ENCODE measurements at places on chromosomes 2 and 18.
A peak's percentile ranks its signal among the peaks of the same experiment; 100 is the strongest.

DNA sequence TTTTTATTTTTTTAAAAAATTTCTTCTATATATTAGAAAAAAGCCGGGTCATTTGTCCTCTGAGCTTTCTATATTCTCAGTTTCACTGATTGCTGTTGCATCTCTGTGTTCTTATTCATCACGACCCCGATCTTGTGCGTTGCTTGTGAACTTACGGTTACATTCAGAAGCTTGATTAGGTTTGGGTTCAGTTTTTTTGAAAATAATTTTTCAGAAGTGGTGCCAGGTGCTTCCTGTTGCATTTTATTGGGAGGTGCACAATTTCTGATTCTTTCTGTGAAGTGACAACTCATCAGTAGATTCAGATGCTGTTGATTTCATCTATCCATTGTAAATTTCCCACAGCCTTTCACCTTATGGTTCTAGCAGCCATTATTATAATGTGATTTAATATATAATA, 147.3 kb downstream of the INHBB start:
- DNase-seq: no peak

GRCh38 chr2:136057023-136057801, 60.7 kb downstream of the CXCR4 start:
- peak; percentile 70 for DNase-seq

DNA sequence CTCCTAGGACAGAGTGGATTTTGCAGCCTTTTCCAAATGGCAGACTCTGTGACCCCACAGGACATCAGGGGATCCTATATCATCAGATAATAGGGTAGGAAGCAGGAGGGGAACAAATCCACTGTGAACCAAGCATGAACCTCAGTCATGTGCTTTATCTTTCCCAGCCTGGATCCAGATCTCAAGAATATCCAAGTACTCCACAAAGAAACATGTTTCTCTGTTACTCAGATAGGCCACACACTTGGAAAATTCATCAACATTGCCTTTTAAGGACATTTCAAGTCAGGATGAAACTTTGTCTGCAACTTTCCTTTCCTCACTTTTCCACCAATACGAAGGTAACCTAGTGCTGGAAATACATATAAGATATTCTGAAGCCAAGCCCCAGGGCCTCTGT, 85.8 kb downstream of the RDH14 start:
- no peak for DNase-seq

GRCh38 chr2:8608411-8608954, 73.4 kb upstream of the ID2 start:
- peak; percentile 53 for DNase-seq

GRCh38 chr2:232325324-232326273, 53.0 kb upstream of the ALPP start:
- DNase-seq: peak; percentile 72

DNA sequence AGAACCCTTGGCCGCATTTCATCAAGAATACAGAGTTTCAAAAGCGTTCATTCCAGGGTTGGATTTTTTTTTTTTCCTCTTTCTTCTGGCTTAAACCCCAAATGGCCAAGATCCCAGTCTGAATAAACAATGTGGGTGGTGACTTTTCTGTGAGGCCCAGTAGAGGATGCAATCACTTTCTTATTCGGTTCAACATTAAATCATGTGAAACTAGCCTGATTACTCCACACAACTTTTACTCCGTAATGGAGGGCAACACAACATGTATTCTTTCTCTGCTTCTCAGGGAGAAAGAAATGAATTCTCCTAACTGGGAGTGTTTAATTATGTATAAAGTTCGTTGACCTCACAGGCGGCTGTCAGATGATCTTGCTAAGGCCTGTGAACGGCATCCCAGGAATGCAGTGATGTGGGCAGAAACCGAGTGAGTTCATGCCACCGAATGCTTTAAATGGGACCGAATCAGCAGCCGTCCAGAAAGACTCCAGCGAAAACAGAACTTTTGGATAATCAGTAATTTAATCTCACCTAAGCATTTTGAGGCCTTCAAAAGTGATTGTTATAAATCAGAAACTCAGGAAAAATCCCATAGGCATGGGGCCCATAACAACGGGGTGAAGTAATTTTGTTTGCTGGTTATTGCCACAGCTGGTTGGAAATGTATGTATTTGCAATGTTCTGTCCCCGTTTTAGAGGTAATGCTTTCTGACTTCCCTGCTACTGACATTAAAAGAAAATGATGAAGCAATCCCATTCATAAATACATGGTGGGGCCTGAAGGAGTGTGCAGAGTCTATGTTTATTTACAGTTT, 81.5 kb downstream of the BCL2 start:
- no peak for DNase-seq

- DNase-seq: no peak
These were observed 39.5 kb downstream of the ACSL3 start for GRCh38 chr2:222900354-222900753.

GRCh38 chr18:54880395-54881105, 52.3 kb downstream of the RAB27B start:
- no peak for DNase-seq

DNA sequence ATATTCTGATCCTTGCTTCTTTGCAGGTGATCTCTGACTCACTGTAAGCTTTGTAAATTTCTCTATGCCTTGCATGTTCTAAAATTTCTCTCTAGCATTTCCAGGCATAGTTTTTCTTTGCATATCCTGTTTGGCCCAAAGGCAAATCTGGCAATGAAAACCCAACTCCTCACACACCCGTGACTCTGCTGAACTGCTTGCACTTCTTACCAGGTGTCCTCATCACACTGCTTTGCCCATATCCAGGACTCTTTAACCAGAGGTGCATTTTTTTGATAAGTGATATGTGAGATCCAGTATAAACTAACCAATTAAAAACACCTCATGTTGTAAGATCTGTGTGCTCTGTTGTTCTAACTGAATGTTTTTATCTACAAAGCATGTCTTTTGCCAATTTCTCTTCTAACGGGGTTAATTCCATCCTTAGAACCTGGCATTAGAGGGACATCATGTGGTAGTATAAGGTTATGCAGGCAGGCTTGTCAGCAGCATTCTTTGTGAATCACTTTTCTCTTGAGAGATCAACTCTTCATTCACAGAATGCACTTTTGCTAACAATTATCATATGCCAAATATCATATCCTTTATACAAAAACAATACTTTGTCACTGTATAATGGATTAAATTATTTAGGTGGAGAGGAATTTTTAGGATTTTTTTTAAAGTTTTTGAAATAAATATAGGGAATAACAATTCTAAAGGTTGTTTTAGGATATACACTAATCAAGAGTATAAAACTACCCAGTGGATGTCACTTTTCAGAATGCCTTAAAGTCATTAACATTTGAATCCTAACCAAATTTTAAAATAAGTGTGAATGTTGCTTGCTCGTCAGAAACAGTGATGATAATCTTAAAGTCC, 20.8 kb upstream of the TMX3 start:
- DNase-seq: peak; percentile 15

DNA sequence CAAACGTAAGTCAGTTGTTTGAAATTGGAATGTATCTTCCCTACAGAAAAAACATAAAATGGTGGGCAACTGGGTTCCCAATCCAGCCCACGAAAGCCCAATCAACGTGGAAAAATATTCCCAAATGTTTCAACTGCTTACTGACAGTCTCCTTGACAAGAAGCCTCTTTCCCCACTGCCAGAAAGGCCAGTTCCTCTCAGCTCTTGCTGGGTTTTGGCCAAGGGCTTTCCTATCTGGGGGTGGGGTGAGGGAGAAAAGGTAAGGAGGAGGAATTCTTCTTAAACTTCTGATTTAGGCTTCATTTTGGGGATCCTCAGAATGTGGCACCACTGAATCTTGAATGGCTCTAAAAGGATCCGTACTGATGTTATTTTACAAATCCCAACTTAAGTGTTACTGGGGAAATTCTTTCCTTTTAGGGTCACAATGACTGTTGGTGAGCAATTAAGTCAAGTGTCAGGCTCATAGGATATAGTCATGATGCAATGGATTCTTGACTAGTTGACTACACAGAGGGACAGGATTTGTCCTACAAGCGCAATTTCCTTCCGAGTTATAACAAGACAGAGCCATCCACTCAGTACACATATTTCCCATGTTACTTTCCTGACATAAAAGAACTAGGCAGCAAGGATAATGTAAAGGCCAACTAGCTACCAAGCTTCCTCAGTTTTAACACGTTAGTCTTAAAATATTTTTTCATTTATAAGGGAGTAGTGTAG, 73.6 kb downstream of the SPRED2 start:
- no peak for DNase-seq

- no peak for DNase-seq
These were observed 368.7 kb upstream of the ID2 start for GRCh38 chr2:8312861-8313830.

GRCh38 chr2:240949791-240950705, 43.9 kb downstream of the CROCC2 start:
- no peak for DNase-seq

DNA sequence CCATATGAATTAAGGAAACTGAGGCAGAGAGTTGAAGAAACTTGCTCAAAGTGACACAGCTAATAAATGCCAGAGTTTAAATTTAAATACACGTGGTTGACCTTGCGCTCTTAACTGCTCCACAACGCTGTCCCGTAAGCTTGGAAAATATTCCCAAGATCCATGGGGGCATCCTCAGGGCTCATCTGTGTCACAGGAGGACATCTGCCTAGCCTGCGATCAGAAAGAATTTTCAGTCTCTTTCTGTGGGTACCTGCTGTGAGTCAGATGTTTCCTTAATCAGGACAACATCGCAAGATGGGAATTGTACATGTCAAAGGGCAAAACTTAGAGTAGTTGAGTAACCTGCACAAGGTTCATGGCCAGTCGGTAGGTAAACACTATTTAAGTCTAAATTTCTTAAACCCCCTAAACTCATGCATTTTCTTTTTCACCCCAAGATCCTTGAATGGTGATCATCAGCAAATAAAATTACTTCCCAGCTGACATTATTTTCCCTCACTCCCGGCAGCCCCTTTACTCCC, 1.4 kb downstream of the CMPK2 start:
- DNase-seq: no peak

DNA sequence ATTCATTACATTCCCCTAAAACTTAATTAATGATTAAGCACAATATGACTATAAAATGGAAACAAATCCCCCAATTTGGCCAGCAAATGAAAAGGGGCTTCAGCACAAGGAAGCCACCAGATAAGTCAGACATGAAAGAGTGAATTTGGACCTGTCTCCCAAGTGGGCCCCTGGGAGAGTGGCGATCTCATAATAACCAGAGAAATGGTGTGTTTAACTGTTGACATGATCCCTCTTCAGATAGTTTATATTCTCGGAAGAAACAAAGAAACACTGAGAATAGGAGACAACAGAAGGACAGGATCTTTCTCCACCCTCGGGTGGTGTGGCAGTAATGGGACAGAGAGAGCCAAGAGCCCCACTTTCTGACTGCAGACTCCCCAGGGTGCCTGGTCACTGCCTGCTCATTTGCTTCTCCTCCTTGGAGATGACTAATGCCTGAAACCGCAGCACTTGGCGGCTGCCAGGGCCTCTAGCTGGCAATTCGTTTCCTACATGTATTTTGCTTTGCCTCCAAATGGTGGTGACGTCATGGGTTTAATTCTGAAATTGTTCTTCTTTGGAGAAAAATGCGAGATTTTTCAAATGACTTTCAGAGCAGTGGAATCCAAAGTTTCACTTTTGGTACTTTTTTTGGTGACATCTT, 46.4 kb upstream of the SPP2 start:
- DNase-seq: peak; percentile 68

DNA sequence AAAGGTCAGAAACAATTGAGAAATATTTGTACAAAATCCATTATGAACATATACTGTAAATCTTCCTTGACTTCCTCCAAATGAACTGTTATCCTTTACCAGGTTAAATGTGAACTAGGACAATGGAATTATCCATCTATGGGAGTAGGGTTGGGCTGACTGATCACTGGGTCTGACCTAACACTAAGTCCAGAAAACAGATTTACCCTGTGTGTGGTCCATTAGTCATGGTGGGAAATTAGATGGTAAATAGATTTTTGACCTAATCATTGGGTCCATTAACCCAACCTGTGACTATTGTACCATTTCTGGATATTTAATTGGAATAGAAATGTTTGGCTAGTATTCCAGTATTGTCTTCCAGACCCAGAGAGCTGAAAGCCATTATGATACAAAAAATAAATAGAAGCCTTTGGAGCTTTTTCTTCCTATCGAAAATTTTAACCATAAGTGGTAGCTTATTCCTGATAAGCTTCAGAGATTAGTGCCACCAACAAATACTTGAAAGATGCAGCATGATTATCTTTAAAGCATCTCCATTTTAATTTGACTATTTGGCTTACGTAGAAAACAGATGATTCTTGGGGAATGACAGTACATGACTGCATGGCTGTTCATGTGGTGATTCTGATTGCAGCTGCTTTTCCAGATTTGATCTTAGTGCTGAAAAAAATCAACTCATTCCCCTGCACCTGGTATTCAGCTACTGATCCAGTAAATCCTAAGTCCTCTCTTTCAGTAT, 703.2 kb upstream of the FSHR start:
- DNase-seq: no peak
